ENCODE measurements at places on chromosomes 11 and 22.

GRCh38 chr11:35183326-35183925 lies 44.5 kb downstream of the CD44 start:
- no peak for DNase-seq

DNA sequence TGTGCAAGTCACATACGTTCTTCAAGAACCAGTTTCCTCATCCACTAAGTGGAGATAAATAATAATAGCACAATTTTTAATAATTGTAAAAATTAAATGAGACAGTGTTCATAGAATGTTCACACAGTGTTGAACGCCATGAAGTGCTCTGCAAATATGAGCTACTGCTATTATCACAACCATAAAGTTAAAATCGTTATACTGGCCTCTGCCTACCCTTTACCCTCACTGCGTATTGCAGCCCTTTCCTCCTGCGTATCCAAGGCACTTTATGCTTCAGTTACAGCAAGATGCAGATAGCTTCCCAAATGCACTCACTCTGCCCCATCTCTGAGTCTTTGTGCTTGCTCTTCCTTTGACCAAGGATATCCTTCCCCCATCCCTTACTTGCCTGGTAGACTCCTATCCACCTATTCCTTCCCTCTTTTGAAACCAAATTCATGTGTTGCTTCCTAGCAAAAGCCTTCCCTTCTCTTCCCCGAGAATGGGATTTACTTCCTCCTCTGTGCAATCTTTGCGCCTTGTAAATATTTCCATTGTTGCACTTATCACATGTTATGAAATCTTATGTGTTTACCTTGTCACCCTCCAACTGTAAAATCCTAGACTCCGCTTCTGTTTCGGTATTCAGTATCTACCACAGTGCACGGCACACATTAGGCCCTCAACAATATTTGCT lies 196.9 kb downstream of the ADAMTS15 start:
- no peak for DNase-seq

DNA sequence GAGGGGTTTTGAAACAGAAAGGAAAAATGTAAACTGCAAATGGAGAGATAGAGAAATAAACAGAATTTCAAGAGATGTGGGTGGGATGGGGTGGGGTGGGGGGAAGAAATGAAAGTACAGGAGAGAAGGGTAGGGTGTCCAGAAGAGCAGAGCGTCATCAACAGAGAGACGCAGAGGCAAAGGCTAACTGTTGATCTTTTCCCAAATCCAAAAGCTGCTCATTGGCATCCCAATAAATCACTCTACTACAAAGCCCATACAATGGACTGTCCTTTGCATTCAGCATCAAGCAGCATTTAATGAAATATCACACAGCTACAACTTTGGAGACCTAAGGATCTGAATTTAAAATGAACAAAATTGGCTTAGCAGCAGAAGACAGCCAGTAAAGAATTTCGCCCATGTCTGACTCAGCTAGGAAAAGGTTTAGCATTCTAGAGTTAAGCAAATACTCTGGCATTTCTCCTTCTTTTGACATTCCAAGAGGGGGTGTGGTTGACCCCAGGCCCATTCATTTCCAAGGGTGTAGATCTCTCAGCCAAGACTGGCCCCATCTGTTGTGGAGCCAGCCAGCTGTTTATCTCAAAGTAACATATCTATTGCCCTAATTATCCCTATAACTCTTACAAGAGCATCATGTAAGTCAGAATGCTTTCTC lies 1.5 kb downstream of the RAB30 start:
- DNase-seq, result peak; percentile 28

DNA sequence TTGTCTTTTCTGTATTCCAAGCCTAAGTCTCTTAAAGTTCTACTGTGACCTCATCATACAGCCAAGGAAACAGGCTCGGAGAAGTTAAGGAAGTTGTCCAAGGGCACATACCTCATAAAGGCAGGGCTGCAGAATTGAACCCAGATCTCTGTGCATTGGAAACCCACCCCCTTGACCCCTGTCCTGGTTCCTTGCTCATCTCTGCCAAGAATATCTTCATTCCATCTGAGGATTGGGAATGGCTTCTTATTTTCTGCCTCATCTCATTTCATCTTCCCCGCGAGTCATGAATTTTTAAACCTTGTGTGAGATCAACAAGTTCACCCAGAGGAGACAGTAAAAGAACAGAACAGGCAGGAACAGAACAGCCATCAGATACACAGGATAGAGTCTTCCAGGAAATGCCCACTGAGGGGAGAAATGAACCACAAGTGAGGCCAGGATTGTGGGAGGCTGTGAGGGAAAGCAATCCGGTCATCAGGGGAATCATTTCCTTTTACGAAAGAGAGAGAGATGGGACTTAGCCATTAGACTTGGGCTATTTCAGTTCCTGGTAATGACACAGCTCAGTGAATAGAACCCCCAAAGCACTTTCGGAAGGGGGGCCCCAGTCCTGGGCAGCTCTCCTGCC lies 34.4 kb upstream of the LRRC10B start:
- no peak for DNase-seq

- no peak for DNase-seq
Observed at GRCh38 chr11:83285151-83285770, 906 bp downstream of the CCDC90B start.

GRCh38 chr11:23632293-23632692 lies 772.0 kb upstream of the CCDC179 start:
- no peak for DNase-seq

DNA sequence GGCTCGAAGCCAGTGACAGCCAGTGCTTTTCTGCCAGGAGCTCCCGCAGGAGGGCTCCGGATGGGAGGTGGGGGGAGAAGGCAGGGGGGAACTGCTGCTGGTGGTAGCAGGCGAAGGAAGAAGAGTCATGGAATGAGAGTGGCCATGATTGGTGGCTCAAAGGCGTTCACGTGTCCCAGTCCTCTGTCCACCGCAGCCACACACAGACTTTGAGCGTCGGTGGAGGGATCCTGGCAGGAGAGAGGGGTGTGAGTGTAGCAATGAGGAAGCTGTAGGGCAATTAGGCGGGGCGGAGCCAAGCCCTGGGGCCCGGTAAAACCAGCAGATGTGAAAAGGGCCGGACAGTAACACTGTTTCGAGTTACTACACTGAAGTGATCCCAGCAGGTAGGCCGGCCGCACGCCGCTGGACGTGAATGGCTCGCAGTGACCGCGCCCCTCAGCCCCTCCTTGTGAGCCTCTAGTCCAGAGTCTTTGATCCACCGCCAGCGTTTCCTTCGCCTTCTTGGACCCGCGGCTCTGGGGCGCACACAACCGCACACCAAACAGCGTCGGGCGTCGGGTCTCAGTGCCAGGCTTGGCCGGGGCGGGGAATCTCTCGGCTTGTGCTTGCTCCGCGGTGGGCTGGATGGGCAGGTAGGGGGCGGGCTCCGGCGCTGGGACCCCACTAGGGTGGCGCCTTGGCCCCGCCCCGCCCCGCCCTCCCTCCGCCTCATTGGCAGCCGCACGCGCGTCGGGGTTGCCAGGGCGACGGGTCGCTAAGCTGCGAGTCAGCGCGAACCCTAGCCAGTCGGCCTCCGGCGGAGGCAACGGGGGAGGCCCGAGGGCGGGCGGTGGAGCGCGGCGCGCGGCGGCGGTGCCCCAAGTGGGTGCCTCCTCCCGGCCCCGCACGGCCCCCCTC lies at the start of gene LRRC10B:
LRRC10B (plus strand) TSS at position 788 of the 900 bp plus-strand sequence. CDS start 250 bp downstream, outside the sequence.
- DNase-seq, result peak; percentile 85

Measured in WTC11 (cell line).